Globus pallidus (tissue), 1 donor: ENCODE measurements at places on chromosomes 1 and 21.

DNA sequence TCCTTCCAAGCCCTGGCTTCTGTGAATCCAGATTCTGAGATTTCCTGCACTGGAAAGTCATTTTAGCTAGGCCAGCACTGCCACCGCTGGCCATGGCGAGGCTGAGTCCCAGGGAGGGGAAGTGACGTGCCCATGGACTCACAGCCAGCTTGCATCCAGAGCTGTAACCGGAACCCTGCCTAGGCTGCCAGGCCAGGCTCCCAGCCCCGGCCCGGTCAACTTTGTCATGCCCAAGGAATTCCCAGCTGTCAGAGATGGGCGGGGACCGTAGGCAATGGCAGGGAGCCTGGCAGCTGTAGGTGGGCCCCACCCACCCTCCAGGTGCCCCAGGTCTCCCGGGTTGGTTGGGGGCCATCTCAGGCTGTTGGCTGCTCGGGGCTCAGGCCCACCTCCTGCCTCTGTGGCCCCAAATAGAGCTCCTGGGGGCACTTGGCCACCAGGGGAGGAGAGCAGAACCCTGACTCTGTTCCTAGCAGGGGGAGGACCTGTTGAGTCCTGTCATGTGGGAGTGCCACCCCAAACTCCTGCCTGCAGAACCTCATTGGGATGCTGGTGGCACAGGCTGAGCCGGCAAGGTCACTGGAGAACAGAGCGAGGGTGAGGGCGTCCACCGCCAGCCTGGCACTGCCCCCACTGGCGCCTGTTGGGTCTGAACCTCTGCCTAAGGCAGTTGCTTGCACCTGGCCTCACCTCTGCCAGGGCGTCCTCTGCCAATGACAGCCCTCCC lies 57.8 kb downstream of the FOXO6 start:
- no peak for DNase-seq

DNA sequence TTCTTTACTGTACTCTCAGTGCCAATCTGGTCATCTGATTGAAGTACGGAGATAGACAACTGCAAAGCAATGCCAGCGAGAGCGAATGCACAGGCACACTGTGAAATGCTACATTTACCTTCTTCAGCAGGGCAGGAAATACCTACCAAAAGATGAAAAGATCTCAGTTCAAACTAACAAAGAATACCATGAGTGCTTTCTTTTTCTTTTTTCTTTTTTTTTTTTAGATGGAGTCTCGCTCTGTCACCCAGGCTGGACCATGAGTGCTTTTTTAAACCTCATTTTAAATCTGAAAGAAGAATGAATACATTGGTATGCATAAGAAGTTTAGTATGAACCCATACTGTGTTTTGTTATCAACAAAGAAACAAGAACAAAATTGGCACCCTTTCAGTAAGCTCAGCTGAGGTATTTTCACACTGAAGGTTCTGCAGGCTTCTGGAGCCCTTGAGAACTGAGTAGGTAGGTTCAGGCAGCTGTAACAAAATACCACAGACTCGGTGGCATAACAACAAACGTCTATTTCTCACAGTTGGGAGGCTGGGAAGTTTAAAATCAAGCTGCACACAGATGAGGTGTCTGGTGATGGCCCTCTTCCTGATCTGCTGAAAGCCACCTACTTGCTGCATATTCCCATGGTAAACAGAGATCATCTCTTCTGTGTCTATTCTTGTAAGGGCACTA lies 1.7 kb upstream of the CHI3L2 start:
- no peak for DNase-seq

GRCh38 chr1:27405074-27405473 lies 12.7 kb downstream of the GPR3 start:
- DNase-seq, result no peak

GRCh38 chr1:37901191-37901892 lies 42.0 kb upstream of the MTF1 start:
- no peak for DNase-seq

GRCh38 chr1:186055846-186056245 lies 319.2 kb downstream of the TPR start:
- no peak for DNase-seq

DNA sequence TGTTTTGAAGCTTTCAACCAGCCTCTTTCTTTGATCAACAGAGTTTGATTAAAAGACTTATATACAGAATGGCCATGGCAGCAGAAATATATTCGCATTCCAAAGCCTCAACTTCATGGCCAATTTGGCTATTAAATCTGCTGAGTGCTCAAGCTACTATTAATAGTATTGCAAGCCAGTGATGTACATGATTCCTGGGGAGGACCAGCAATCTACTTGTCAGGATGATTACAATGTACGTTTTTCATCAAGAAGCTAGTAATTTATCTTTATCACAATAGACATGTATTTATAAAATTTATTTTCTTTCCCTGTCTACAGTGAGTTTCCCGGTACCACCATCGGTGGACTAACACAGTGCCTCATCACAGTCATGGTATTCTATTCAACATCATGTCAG lies 515.5 kb downstream of the AMY1C start:
- DNase-seq, result no peak

- no peak for DNase-seq
These were observed 380.8 kb downstream of the NPHP4 start for GRCh38 chr1:5611431-5611830.

- DNase-seq, result no peak
These were observed 3.9 kb upstream of the COL16A1 start for GRCh38 chr1:31707711-31708110.

- no peak for DNase-seq
These were observed 593.8 kb downstream of the USP25 start for GRCh38 chr21:16323596-16323995.

DNA sequence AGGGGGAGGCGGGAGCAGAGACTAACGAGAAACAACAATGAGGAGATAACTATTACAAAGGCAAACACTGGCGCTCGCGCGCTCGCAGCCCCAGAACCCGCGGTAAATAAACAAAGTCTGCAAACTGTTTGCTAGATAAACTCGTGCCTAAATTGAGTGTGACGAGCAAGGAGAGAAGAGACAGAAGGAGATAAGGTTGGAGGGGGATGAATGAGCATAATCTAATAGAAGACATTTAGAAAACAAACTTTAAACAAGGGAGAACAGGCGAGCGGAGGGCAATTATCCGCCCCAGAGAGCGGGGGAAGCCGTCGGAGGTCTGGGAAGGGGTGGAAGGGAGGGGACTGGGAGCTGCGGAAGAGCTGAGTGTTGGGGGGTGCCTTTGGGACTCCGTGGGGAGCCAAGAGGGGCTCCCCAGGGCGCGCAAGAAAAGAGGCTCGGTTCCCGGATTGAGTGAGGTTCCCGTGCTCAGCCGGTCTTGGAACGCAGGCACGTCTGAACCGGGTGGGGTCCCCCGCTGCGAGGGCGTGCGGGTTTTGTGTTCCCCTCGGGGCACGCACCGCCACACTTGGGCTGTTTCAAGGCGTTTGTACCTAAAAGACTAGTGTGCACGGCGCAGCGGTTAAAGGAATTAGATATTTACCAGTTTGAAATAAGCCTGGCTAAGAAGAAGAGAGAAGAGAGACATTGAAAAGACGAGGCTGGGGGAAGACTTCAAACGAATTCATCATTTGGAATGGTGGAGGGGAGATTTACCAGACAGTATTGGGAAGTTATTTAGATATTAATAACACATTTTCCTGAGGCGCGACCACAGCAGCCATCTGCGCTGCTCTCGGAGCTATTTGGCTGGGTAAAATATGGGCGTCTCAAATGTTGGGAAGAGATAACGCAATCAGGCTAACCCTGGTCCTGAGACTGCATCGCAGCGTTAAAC lies 10.6 kb downstream of the PAX7 start:
- DNase-seq, result no peak
